BJ (cell line): ENCODE measurements at places on chromosomes 4 and X. TPM values are rescaled to one million over a fixed set of nuclear protein-coding genes. Genes with fewer than 3 reads are reported as not detected.

DNA sequence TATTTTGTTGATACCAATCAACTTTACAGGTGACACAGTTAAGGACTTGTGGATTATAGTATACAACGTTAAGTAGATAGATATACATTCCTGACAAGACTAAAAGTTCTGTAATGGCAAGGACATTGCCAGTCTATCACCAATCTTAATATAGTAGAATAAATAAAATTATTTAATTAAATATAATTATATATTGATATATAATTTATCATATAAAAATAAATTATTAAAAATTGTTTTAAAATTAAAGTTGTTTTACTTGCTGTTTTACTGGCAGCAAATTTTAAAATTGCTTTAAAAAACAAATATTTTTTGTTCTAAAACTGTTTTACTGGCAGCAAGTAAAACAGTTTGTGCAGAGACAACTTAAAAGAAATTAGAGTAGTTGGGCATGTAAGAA, 18.7 kb downstream of the TNIP3 start:
- no peak for DNase-seq

DNA sequence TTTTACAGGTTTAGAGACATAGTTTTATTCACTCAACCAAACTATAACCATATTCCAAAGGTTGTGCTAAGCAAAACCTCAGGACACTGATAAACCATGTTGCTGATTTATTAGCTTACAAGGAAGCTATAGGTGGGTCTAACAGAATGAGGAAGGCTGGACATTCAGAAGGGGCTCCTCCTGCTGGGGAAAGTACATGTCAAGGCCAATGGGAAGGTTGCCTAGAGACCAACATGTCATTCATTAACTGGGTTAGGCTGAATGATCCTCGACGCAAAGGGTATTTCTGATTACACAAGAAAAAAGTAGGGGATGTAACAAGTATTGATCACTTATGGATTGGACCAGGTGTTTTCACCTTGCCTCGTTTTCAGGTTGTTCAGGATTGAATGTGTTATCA, 30.3 kb downstream of the SLC10A6 start:
- no peak for DNase-seq

DNA sequence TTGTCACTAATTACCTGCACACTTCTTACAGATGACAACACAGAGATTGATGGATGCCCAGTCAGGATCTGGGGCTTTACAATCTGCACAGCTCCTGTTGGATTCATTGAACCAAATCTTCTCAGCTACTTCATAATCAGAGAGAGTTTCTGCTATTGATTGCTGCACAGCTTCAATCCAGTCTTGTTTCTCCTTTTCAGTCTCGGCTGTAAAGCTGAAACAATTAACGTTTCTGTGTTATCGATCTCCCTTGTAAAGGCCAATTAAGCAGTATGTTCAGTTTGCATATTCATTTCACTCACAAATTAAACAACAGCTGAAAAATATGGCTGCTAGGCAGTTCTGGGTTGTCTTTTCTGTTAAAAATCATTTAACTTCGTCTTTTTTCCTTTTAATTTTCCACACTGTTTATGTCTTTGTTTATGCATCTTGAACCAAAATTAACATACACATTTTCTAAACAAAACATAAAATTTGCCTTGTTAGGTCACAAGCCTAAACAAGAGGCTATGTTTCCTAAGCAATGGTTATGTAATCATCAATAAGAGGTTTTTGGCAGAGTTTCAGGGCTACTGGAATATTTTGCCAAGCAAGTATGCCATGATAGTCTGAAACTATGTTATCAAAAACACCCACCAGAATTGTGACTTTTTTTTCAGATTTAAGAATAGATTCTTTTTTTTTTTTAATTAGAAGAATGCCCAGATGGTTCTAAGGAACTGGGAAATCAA, 79.2 kb downstream of the ARAP2 start:
- DNase-seq, result no peak

Gene HSD17B11
- 11.2 and 30.8 TPM in 2 replicates for polyA plus RNA-seq

Gene HAND2
- polyA plus RNA-seq, result 3.6 and 4.9 TPM in 2 replicates
